WTC11 (cell line): ENCODE measurements at places on chromosomes 6 and 20. TPM values are rescaled to one million over a fixed set of nuclear protein-coding genes. Genes with fewer than 3 reads are reported as not detected.

- peaks cover 30% of the 10 kb centered on the region for H3K27me3 ChIP-seq
- no peak overlapping the region for H3K4me3 ChIP-seq
- H3K4me1 ChIP-seq: no peaks in the 10 kb centered on the region
- H3K36me3 ChIP-seq: no peaks in the 10 kb centered on the region
Observed at GRCh38 chr6:88985901-88986300, 22.5 kb upstream of the RNGTT start.

DNA sequence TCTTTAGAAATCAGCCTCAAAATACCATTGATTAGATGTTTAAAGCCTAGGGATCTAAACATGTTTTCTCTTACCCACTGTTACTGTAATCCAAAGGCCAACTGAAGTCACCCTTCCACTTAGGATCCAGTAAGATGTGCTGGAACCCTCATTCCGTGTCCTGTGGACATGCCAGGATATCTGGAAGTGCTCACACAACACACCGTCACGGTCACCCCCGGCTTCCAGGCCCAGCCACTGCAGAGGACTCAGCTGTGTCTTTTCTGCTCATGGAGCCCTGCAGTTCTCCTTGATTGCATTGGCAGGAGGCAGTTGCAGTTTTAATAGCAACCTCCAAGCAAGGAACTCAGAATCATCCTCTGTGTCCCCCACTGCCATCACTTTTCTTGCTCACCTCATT is 93.3 kb downstream of the CAP2 start:
- DNase-seq: no peak
- no peak overlapping the region for H3K4me3 ChIP-seq
- H3K36me3 ChIP-seq: peaks cover 2% of the 10 kb centered on the region
- peaks cover 6% of the 10 kb centered on the region for H3K4me1 ChIP-seq
- no peaks in the 10 kb centered on the region for H3K27me3 ChIP-seq

RCAN2 gene
- 3.4 to 3.9 TPM (median 3.8 TPM) in 3 replicates for total RNA-seq

PPP1R18 gene
- 25.6 to 36.5 TPM (median 26.2 TPM) in 3 replicates for total RNA-seq
